Neuronal stem cell (in vitro differentiated cells): ENCODE measurements at places on chromosomes 2 and 18.

- no peak for DNase-seq
Measured at GRCh38 chr2:36414307-36414706, 58.7 kb downstream of the CRIM1 start.

- no peak for DNase-seq
Measured at GRCh38 chr18:3775996-3776395, 326.0 kb downstream of the TGIF1 start.

- DNase-seq, result no peak
Measured at GRCh38 chr2:230877759-230878598, 13.2 kb downstream of the ITM2C start.

DNA sequence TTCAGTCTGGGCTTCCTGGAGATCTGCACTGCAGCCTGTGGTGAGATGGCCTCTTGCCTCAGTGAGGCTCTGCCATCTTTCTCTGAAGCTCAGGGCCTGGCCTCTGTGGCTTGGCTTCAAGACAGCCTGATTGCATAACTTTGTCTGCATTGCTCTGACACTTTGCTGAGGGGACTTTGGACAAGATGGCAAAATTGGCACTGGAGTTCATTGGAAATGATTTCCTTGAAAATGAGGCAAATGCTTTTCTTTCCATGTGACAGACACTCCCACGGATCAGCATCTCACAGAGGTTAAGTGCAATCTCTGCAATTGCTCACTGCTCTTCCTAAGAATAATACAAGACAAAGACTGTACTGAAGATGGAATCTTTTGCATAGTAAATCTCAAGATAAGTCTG, 166.8 kb downstream of the KCNS3 start:
- DNase-seq, result no peak

GRCh38 chr18:7889515-7889914, 322.4 kb downstream of the PTPRM start:
- no peak for DNase-seq

DNA sequence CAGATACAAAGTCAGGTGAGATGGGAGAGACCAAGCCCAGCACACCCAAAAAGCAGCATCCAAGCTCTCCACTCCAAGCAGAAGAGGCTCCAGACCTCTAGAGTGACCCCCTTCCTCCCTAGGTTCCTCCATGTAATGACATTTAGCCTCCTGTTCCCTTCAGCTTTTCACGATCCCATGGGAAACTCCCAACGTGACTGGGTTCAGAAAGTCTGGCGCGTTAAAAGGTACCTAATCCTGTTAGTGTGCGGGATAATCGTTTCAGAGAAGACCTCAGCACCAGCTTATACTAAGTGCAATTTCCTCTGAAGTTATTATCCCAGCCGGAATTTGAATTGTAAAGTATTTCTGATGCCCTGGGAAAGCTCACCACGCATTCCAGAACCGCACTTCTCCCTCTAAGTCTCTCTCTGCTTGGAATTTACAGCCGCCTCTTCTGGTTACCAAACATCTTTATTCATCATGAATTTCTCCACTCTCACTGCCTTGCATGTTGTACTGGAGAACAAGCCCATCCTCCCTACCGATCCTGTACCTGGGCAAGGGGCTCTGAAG, 46.9 kb downstream of the CCBE1 start:
- DNase-seq, result no peak

DNA sequence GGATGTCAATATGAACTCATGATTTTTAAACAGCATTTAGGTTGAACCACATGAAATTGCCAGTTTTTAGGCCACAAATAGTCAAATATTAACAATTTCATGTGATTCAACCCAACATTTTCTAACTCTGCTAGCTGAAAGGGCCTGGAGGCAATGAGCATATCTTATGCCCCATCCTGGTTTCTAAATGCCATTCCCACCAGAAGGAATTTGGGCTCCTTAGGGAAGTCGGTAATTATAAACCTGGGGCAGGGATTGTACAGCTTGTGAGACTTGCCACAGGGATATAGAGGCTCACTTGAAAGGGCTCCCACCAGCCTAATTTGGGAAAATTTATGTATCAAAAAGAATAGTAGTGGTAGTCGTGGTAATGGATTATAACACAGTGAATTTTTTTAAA, 178.4 kb upstream of the ALPP start:
- no peak for DNase-seq

DNA sequence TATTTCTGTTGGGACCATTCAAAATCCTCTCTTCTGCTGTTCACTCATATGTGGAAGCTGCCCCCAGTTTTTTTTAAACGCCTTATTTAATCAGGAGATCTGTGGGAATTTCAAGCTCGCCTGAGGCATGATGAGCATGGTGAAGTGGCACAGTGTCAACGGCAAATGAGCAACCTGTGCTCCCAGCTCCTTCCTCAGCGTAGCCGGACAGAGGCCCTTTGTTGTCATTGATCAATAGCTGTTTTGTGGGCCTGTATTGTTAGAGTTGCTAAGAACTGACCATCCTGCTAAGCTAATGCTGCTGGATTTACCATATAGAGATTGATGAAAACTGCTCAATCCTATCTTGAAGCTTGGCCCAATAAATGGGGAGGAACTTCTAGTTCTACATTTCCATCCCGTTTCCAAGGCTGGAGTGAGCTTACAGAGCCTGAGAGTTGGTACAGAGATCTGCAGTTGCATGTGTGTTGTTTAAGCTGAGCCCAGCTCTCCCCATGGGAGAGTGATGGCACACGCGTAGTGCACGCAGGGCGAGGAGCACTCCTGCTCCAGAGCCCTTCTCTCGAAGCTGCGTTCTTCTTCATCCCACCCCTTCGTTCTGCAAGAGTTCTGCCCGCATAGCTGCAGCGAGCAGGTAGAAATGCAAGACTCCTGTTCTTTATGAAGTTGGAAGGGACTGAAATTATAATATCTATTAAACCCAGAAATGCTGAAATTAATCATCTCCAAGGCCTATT, 108.8 kb downstream of the RTN4 start:
- DNase-seq, result no peak

DNA sequence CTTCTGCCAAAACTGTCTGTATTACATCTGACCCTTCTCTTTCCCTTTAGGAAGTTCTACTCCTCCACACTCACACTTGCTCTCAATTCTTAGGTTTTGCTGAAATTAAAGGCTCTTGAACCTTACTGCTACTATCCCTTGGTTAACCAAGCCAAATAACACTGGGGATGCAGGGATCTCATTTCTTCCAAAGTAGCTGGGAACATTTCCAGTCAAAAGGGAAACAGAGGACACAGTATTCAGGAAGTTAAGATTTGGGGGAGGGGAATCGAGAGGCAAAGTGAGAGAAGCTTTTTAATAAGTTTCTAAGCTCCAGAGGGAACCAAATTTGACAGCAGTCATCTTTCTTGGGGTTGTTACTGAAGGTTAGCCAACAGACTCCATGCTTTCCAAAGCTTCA, 6.2 kb downstream of the SEPTIN2 start:
- no peak for DNase-seq

- DNase-seq, result no peak
Measured at GRCh38 chr18:65995206-65995605, 244.4 kb downstream of the CDH7 start.

GRCh38 chr2:68044099-68044498, 18.7 kb downstream of the C1D start:
- DNase-seq, result no peak

DNA sequence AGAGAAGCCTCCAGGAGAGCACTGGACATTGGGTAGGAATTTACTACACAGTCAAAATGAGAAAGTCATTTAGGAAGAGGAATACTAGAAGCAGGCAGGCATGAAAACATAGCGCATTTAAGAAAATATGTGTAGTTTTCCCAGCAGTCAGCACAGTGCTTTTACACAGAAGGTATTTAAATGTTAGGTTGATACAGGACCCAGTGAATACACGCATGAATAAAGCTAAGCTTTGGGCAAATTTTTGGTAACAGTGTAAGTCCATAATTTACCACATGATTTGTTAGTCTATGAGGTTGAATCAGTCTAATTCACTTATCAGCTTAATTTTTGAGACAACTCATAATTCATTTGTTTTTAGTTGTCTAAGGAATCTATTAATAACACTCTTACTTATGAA, 421.7 kb upstream of the CDH20 start:
- DNase-seq, result no peak

GRCh38 chr18:77208964-77209363, 40.7 kb upstream of the GALR1 start:
- DNase-seq, result no peak

GRCh38 chr2:111157071-111157661, 36.5 kb downstream of the BCL2L11 start:
- DNase-seq, result no peak

DNA sequence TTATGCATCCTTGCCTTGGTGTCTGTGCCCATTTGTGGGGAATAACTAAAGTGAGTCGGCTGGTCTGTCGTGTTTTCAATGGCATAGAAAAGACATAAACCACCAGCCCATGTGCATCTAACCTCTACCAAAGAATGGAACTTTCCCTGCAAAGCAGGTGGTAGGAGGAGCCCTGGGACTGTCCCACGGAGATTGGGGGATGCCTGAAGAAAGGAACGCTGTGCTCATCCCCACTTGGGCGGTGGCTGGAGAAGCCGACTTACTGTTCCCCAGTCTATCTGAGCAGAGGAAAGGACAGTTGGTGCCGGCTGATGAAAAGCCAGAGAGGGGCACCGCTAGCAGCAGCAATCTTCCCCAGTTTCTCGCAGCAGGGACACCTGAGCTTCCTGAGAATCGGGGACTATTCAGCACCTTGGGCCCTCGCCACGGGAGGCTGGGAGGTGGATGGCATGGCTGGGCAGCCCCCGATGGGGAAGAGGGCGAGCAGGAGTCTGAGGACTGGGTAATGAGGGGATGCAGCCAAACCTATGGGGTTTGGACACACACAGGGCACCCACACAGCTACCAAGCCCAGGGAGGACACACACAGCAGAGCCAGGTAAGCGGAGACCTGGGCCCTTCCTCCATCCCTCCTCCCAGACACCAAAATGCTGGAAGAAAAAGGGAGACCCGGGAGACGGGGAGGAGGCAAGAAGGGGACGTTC, 53.7 kb upstream of the AGAP1 start:
- no peak for DNase-seq

DNA sequence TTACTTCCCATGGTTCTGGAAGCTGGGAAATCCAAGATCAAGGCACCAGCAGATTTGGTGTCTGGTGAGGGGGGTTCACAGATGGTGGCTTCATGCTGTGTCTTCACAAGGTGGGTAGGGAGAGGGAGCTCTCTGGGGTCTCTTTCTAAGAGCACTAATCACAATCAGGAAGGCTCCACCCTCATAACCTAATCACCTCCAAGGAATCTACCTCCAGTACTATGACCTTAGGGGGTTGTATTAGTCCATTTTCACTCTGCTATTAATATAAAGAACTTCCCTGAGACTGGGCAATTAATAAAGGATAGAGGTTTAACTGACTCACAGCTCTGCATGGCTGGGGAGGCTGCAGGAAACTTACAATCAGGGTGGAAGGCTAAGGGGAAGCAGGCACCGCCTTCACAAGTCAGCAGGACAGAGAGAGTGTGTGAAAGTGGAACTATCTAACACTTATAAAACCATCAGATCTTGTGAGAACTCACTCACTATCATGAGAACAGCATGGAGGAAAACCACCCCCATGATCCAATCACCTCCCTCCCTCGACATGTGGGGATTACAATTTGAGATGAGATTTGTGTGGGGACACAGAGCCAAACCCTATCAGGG, 17.6 kb downstream of the TBC1D8 start:
- no peak for DNase-seq

DNA sequence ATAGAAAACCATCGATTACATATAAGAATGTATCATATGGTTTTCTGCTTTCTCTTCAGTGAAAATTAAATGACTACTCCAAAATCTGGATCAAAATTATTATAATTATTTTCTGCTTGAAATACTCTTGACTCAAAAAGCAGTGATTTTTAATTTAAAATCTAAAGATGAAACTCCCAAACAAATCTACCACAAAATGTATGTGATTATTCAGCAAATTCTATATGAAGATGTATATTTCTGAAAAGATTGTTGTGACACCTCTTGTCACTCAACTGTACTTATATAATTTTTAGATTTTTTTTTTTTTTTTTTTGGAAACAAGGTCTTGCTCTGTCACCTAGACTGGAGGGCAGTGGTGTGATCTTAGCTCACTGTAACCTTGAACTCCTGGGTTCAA, 98.6 kb downstream of the MTCL1 start:
- no peak for DNase-seq

GRCh38 chr18:27213123-27213717, 28.1 kb upstream of the CHST9 start:
- no peak for DNase-seq

- DNase-seq, result no peak
Measured at GRCh38 chr2:9847140-9847539, 3.9 kb downstream of the TAF1B start.

- no peak for DNase-seq
Measured at GRCh38 chr18:51154431-51155063, 42.9 kb downstream of the MEX3C start.

DNA sequence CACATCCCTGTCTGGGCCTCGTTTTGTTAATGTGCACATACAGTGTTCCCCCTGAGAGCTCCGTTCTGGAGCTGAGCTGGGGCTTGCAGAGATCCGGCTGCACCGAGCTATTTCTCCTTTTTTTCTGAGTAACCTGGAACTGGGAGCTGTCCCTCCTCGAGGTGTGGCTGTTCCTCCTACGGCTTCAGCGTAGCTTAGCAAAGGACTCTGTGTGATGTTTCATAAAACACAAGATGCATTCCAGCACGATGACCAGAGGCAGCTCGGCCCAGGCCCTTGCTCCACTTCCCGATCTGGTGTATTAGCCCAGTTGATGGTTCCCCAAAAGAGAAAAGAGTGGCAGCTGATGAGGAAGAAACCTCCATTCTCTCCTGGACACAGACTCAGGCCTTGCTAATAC, 103.0 kb downstream of the FAM210A start:
- no peak for DNase-seq

DNA sequence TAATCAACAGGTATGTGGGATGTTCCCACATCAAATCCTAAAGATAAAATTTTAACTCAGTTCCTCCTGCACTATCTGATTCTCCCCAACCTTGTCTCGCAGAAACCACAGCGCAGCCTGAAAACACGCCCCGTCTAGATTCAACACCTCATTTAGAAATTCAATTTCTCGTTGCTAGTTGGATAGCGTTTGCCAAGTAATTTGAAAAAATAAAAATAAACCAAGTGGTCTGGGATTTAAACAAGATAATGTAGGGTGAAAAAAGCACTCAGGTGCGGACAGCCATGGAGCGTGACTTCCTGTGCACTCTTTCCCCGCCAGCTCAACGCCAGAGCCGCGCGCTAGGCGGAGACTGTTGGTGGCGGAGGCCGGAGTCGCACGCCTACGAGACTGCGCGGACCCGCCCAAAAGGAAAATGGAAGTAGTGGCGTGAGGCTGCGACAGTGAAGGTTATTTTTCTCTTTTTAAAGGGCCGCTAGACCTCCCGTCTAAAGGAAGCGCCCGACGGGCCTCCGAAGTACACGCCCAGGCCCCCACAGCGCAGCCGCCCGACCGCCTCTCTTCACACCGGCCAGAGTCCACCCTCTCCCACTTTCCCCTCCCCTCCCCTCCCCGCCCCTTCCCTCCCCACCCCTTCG, 615 bp upstream of the CCNT2 start:
- DNase-seq, result peak; percentile 80
